ENCODE measurements at places on chromosomes 6 and 20. TPM values are rescaled to one million over a fixed set of nuclear protein-coding genes. Genes with fewer than 3 reads are reported as not detected.

Gene ZKSCAN4
- 4.4 TPM for total RNA-seq

Gene AIF1
- total RNA-seq = 0.44 TPM

Gene ADTRP
- not detected for total RNA-seq

Gene BIRC7
- 9.0 TPM for total RNA-seq

Gene SERINC3
- total RNA-seq = 76.4 TPM
